ENCODE measurements at places on chromosomes 1 and 21.

DNA sequence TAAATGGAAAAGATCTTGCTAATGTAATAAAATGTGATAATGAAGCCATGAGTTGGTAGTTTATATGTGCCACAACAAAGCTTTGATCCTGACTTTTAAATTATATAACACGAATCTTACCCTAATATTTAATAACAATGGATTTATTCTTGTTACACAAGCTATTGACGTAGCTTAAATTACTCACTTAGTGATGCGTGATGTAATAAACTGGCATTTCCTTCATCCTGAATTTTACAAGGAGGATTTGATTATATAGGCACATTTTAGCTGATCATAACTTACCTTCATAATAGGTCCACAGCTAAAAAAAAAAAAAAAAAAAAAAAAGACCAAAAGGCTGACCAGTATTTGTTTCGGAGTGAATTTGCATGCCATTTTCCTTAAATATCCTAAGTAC lies 76.2 kb upstream of the IVNS1ABP start:
- DNase-seq: no peak

- DNase-seq: no peak
Observed at GRCh38 chr1:218823291-218823900, 350.3 kb upstream of the LYPLAL1 start.

DNA sequence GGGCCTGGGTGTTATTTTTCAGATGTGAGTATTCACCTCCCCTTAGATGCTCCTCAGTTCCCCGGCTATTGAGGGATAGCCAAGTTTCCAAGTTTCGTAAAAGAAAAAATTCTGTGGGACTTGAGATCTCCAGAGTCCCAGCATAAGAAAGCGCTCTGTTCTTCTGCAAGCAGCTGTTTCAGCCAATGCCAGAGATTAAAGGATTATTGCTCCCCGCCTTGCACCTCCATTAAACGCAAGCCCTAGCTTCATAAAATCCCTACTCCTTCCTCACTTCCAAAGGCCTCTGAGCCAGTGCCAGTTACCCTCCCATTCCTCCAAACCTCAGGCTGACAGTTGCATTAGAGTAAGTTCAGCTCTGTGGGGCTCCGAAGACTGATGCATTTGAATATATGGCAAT lies 56.4 kb downstream of the CHIA start:
- no peak for DNase-seq

- no peak for DNase-seq
Observed at GRCh38 chr21:41675574-41675973, 91.3 kb downstream of the RIPK4 start.

DNA sequence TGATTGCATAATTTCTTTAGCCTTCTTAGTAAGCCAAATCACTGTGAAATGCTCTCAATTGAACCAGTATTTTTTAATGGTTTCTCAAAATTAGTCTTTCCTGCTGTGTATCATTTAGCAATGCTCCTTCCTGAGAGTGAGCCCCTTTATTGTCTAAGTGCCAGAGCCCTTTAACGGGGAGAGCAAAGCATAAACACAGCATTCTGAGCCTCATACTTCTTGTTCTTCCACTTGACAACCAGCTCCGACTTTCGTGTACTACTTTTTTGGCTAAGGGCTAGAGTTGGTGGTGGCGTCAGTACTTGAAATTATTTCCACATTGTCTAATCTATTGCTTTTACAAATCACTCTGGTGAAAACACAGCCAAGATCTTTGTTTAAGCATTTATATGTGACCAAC lies 299.0 kb downstream of the TPR start:
- DNase-seq: no peak

DNA sequence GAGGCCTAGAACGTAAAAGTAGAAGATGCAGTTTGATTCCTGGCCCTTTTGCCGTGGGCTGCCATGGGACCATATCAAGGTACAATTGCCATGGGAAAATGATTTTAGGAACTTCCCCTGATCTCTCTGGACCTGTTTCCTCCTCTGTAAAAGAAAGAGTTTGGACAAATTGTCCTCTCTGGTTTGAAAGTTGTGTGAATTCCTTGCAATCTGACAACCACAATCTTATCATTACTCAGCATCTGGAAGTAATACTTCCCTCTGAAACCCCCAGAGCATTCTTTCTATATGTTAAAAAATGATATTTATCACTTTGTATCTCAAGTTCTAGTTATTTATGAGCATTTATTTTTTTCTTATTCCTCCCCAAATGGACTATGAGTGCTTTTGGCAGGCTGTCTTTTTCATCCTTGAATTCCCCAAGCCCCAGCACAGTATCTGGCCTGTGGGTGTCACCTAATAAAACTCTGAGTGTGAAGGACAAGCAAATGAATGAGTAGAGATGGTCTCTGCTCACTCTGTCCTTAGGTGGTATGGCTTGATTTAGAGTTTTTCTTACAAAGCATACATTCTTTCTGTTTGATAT lies 181.1 kb downstream of the DYRK1A start:
- DNase-seq: no peak

DNA sequence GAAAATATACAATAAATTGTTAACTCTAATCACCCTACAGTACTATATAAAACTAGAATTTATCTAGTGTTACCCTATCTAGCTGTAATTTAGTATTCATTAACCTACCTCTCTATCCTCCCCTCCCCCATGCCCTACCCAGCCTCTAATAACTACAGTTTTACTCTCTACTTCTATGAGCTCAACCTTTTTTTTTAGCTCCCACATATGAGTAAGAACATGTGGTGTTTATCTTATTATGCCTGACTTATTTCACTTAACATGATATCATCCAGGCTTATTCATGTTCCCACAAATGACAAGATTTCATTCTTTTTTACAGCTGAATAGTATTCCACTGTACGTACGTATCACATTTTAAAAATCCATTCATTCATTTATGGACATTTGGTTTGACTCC lies 46.0 kb upstream of the WARS2 start:
- no peak for DNase-seq

DNA sequence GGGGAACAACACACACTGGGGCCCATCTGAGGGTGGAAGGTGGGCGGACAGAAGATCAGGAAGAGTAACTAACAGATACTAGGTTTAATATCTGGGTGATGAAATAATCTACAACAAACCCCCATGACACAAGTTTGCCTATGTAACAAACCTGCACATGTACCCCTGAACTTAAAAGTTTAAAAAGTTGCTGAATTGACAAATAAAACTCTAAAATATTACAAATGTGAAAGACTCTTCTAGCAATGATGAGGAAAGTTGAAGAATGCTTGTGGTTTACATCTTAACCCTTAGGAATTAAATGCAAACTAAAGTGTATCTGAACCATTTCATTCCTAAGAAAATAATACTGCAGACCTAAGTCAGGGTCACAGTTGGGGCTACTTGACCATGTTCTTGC lies 525.6 kb upstream of the CAMK1G start:
- no peak for DNase-seq

GRCh38 chr1:34736692-34737091 lies 18.2 kb upstream of the GJB5 start:
- no peak for DNase-seq

DNA sequence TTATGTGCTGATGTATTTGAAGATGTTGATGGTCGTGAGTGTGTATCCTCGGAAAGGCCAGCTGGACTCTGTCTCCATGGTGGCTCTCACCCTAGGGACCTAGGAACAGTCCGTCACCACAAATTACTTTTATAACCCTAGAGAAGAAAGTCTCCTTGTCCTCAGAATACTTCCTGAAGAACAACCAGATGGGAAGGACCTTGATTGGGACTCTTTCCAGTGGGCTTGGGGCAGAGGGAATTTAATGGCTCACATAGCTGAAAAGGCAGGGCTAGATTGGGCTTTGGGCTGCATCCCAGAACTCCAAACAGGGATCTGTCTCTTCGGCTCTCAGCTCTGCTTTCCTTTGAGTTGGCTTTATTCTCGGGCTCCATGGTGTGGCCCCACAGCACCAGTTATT lies 90.8 kb downstream of the TBX19 start:
- no peak for DNase-seq

- DNase-seq: no peak
Observed at GRCh38 chr1:23736437-23737134, 6.7 kb upstream of the ELOA start.

GRCh38 chr1:20279509-20279908 lies 11.2 kb upstream of the VWA5B1 start:
- DNase-seq: no peak

- DNase-seq: no peak
Observed at GRCh38 chr1:101739826-101740330, 256.8 kb downstream of the OLFM3 start.

DNA sequence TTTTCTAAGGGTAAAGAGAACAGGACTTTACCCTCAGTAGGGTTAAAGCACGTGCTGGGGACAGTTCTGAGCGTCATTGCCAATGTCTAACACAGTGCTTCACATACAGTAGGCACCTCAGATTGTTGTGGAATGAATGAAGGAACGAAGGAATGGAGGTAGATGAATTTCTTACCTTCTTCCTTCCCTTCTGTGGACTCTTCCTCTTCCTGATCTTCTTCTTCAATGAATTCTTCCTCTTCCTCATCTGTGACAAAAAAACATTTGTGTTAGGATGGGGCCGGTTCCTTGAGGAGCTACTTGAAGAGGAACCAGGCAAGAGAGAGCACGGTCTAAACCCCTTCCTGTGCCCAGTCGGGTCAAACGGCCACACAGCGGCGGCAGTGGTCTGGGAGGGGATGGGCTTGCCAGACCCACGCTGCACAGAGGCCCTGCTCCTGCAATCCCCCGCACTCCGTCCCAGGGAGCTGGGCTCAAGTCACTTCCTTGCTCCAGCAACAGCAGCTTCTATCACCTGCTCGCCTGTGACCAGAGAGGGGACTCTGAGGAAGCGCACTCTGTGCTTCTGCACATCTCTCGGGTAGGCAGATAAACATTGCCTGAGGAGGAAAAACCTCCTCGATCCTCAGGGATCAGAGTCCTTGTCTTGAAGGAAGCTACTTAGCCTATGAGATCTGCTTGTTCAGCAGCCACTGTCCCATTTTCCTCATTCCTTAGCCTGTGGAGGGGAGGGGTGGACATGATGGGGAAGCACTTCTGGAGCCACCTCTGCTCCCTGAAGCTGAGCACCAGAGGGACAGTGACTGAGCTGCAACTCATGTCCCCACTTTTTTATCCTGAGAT lies 8.0 kb upstream of the SLC30A2 start:
- no peak for DNase-seq

- no peak for DNase-seq
Observed at GRCh38 chr1:30284226-30284625, 439.2 kb downstream of the MATN1 start.

DNA sequence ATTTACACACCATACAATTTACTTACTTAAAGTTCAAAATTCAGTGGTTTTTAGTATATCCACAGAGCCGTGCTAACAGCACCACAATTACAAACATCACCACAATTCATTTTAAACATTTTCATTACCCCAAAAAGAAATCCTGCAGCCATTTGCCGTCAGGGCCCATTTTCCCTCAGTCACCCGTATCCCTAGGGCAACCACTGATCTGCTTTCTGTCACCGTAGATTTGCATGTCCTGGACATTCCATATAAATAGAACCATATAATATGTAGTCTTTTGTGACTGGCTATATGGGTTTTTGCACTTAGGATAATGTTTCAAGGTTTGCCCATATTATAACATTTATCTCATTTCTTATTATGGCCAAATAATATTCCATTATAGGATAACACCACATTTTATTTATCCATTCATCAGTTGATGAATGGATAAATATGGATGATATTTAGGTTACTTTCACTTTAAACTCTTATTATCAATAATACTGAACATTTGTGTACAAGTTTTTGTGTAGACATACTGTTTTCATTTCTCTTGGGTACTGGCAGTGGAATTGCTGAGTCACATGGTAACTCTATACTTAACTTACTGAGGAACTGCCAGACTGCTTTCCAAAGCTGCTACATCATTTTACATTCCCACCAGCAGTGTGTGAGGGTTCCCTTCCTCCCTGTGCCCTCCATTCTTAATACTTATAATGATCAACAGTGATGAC lies 68.9 kb downstream of the ST3GAL3 start:
- DNase-seq: no peak

DNA sequence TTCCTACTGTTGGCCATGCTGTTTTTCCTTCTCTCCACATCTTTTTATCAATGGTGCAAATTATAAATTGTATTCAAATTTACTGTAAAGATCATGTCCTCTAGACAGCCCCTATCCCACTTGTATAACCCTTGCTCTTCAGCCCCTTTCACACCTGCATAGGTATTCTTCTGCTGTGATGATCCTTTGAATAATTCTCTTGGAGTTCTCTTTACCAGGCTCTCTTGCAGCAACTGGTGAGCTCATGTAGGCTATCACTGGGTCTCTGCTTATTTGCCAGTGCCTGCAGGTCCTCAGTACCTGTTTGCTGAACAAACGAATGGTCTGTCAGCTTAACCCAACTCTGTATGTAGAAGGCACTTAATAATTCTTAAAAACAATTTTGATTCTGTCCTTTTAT lies 8.2 kb downstream of the PTPRC start:
- no peak for DNase-seq

DNA sequence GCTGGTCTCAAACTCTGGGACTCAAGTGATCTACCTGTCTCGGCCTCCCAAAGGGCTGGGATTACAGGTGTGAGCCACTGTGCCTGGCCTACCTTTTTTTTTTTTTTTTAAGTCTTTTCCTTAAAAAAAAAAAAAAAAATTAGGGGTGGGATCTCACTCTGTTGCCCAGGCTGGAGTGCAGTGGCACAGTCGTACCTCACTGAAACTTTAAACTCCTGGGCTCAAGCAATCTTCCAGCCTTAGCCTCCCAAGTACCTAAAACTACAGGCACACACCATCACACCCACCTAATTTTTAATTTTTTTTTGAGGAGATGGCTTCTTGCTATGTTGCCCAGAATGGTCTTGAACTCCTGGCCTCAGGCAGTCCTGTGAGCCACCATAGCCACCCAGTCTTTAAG lies 38.5 kb downstream of the RNF2 start:
- no peak for DNase-seq

- no peak for DNase-seq
Observed at GRCh38 chr1:197222025-197222685, 45.9 kb upstream of the CRB1 start.

GRCh38 chr1:84919461-84919970 lies 26.5 kb upstream of the LPAR3 start:
- no peak for DNase-seq

GRCh38 chr1:38041936-38042834 lies 4.4 kb downstream of the POU3F1 start:
- no peak for DNase-seq

DNA sequence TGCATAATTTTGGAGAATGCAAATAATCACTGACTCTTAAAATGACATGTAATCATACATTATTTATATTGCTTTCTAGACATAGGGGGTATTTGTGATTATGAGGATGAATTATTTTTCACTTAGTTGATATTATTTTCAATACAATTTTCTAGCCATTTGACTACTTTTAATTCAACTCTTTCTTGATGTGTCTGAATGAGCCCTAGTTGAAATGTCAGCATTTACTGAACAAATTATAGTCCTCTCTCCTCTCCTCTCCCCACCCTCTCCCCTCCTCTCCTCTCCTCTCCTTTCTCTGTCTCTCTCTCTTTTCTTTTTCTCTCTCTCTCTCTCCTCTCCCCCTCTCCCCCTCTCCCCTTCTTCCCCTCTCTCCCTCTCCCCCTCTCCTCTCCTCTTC lies 194.6 kb downstream of the GPR52 start:
- no peak for DNase-seq
